ENCODE measurements at places on chromosomes 16 and 17. TPM values are rescaled to one million over a fixed set of nuclear protein-coding genes. Genes with fewer than 3 reads are reported as not detected.
A peak's percentile ranks its signal among the peaks of the same experiment; 100 is the strongest.

The EMP2 gene
- total RNA-seq: 19.8 TPM

- no peak for DNase-seq
Measured at GRCh38 chr16:27759967-27760788, 210.2 kb downstream of the KATNIP start.

DNA sequence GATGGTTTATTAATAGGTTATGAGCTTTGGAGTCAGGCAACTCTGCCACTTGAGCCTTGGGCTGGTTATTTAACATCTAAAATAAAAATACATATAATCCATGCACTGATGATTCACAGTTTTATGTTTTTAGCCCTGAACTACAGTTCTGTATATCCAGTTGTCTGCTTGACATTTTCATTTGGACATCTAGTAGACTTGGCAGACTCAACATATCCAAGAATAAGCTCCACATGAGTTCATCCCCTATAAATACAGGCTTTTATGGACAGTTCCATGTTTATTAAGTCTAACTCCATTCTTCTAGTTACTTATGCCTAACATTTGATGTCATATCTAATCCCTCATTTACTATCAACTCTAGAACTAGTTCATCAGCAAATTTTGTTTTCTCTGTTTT is 174.2 kb downstream of the KIF2B start:
- DNase-seq: no peak

The TP53TG3 gene
- not detected for total RNA-seq

DNA sequence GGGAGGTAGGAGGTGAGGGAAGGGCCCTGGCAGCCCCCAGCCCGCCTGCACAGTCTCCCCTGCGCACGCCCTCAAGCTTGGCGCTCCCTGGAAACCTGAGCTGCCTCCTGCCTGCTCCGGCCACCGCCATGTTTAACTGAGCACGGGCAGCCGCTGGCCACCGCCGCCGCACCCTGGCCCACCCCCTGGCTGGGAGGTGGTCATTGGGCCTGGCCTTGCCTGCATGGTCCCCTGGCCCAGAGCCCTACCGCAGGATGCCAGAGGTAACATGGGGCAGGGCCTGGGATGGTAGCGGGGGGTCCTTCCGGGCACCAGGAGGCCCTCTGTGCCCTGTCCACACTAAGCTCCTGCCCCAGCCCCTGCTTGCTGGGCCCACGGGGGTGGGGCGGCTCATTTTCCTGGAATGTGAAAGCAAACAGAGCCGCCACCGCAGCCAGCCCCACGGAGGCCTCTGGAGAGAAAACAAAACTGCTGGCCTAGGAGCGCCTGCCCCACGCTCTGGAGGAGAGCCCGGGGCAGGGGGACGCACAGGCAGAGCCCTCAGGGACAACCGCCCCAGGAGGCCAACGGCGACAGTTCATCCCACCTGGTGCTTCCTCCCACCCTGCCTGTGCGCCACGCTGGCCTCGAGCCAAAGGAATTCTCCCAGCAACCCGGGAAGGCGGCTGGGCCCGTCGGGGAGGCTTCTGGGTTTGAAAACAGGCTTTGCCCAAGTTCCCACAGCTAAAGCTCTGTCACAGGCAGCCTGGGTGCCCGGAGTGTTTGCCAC is 8.9 kb downstream of the NHERF2 start:
- no peak for DNase-seq

The NPIPB9 gene
- total RNA-seq: 0.99 TPM

- DNase-seq: peak; percentile 52
Measured at GRCh38 chr17:65027305-65027704, 29.2 kb downstream of the GNA13 start.

GRCh38 chr16:69436896-69437295 is 12.5 kb downstream of the CYB5B start:
- no peak for DNase-seq

The GDPD3 gene
- total RNA-seq: 0.81 TPM

The FOXN1 gene
- total RNA-seq: not detected

GRCh38 chr16:87342978-87343752 is 26.0 kb upstream of the C16orf95 start:
- DNase-seq: no peak

DNA sequence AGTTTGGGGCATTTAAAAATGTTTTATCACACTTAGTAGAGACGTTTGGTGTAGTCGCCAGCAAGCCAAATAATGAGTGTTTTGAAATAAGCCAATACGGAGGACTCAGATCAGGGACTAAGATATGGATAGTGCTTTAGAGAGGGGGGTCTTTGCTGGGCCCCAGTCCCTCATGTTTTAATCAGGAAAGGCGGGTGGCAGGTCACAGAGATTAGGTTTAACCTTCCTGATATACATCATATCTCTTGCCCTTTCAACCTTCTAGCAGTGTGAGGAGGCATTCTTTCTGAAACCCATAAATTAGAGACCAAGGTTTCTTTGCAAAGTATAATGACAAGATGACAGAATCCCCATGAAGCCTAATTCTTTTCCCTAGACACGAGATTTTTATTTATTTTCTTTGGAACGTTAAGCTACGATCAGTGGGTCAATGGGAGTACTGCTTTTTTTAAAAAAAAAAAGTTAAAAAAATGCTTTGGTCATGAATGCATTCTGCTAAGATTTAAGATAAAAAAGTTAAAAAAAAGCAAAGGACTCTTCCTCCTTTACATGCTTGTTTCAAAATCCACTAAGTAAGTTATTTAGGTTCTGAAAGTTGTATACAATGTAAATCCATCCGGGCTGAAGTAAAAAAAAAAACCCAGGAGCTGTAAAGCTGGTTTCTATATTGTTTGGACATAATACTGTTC is 572.1 kb upstream of the SALL1 start:
- DNase-seq: no peak

Data from pulmonary artery endothelial cell (primary cell).